Activated CD4-positive, CD25-positive, alpha-beta regulatory T cell (primary cell): ENCODE measurements at places on chromosomes 13 and 19.

DNA sequence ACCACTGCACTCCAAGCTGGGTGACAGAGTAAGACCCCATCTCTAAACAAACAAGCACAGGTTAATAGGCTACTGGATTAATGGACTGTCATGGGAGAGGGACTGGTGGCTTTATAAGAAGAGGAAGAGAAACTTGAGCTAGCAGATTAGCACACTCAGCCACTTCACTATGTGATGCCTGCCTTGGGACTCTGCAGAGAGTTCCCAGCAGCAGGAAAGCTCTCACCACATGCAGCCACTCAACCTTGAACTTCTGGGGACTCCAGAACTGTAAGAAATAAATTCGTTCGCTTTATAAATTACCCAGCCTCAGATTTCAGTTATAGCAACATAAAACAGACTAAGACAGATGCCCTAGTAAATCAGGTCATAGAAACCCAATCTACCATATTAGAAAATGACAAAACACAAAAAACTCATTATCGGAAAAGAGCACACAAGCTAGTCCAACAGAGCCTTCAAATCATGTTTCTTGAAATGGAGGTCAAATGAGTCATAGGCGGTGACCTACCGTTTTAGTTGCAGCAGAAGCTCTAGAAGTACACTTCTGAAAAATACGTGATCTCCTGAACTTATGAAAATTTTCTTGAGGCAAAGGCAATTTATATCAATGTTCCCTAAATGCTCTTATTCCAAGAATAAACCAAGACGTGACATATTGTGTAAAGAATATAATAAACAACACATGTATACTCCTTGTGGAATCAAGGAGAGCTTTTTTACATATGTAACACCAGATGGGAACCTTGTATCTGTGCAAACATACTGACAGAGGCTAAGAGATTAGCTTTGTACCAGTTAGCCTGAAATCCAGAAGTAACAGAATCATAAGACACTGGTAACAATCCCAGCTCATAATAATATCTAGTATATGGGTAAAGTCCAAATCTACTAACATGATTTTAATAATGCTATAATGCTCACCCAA lies 340.9 kb upstream of the SGCG start:
- no peak for DNase-seq

DNA sequence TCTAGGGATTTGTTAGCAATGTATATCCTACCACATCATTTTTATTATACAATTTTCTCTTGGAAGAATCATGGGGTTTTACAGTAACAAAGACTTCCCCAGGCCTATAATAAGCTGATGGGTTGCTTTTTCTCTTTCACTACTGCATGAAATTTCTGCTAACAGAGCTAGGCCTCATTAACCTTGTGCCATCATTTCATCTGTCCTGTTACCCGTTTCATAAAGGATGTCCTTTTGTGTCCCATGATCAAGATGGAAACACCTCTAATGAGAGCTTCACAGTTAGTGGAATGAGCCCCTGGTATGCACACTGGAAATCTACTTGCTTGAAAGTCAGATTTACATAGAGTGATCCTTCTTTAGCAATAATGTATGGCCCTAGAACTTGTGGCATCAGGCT lies 138.7 kb downstream of the RXFP2 start:
- DNase-seq: no peak

GRCh38 chr13:112645327-112645914 lies 44.4 kb upstream of the ATP11A start:
- no peak for DNase-seq

DNA sequence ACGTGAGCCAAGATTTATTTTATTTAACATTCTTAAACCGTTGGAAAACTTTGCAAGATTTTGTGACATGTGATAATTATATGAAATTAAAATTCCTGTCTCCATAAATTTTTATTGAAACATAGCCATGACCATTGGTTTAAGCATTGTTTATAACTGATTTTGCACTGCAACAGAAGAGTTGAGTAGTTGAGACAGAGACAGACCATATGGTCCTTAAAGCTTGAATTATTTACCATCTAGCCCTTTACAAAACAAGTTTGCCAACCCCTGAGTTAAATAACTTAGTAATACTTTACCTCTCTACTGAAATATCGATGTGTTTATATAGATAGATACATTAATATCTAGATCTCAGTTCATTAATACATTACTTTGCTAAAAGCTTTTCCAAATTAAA lies 814.1 kb upstream of the GPC6 start:
- DNase-seq: no peak

DNA sequence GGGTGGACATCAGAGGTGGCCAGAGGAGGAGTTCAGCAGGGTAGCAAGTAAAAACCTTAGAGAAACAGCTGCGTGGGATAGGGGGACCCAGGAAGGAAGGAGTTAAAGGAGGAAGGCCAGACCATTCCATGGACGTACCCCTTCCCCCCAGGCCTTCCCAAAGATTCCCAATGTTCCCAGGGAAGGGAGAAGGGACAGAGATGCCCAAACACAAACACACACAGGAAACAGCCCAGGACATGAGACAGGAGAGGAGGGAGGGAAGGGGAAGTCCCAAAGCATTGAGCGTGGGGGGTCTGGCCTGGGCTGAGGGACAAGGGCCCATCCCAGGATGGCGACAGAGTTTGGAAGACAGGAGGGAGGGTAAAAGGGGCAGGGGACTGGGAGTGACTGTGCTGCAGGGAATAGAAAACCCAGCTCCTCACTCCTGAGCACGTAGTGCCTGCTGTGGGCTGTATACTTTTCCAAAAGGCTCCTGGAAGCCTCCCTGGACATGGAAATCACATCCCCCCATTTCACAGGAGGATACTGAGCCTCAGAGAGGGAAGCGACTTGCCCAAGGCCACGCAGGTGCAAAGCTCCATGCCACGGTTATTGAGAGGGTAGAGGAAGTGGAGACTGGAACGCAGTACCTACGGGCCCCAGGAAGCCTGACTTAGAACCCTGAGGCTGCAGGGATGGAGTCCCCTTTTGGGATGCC lies 1.1 kb downstream of the SYDE1 start:
- DNase-seq: no peak

DNA sequence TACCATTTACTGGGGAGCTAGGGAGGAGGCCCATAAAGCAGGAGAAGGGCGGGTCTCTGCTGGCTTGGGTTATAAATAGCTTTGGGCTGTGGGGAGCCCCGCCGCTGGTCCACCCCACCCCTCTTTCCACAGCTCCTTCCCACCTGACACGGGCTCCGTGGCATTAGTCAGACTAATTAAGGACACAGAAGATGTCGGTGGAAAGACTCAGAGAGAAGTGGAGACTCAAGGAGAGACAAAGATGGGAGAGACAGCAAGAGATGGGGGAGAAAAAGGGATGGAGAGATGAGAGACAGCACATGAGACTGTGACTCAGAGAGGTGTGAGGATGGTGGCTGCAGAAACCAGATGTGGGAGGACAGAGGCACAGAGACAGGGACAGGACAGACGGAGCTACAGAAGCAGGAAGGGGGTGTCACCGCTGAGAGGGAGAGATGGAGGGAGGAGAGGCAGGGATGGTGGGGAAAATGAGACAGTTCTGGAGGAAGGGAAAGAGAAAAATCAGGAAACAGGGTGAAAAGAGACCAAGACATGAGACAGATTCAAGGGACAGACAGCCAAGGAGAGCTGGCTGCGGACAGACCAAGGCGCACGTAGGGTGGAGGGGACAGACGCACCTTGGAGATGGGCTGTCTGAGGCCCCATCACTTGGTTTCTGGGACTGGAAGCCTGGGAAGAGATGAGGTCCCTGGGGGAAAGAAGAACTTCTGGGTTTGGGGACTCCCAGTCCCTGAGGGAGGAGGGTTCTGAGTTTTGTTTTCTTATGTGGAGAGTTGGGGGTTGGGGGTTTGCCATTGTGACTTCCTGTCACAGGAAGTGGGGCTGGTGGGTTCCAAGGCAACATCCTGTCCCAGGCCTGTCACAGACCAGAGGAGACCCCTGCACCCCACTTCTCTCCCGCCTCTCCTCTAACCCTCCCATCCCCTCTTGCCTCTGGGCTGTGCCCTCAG lies 4.1 kb downstream of the ARHGEF1 start:
- DNase-seq: no peak

GRCh38 chr13:51324714-51325420 lies 14.6 kb upstream of the SERPINE3 start:
- no peak for DNase-seq

DNA sequence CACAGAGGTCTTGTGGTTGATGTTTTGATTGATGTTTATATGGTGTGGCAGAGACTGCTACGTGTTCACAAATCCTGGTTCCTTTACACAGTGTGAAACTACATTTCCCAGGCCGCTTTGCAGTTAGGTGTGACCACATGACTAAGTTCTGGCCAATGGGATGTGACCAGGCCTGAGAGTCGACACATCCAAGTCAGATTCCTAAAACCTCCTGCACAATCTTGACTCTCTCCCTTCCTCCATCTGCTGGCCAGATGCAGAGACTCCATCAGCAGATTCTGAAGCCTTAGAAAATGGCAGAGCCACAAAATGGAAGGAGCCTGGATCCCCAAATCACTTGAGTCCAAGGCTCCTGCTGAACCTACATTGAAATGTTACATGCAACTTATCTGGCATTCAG lies 12.6 kb downstream of the CD37 start:
- DNase-seq: no peak

DNA sequence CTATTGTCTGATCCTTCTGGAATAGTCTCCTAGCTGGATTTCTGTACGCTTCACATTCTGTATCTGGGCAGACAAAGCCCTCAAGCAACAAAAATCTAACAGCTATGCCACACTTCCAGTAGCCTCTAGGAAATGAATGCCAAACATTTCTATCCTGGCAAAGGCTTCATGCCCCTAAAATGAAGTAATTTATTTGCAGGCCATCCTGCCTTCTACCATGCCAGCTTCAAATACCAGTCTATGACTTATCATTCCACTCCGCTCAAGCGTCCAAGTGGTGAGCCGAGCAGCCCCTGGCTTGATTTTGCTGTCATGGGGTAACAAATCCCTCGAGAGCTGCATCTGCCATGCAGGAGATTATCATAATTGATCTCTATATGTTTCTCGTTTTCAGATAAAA lies 86.9 kb downstream of the LHFPL6 start:
- no peak for DNase-seq

GRCh38 chr19:51546650-51547396 lies 15.4 kb upstream of the SIGLEC6 start:
- no peak for DNase-seq

DNA sequence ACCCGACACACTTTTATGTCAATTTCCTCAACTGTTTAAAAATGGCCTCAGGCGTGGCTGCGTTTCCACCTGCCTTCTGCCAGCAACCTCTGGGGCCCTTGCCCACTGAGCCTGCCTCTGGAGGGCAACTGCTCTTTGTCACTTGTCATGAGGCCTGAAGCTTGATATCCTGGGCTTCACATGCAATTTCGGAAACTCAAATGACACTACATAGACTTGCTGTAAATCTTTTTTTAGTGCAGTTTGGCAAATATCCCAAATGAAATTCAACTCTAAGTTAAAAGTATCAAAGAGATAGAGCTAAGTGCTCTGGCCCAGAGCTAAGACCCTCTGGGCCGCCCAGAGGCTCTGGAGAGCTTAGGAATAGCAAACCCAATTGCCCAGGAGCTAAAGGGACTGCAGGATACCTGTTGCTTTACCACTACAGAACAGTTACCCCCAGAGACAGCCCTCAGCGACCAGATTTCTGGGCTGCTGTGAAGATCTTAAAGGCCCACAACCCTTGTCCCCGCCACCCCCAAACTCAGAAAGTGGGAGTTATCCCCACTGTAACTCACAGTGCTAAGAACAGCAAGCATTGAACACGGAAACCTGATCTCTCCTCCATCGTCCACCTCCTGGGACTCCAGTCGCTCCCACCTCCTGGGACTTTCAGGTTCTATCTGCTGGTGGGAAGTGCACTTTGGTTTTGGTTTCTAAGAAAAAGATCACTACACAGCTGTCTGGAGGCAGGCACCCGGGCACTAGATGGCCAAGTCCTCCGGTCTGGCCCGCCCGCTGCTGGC lies 19.4 kb downstream of the GJA3 start:
- no peak for DNase-seq

DNA sequence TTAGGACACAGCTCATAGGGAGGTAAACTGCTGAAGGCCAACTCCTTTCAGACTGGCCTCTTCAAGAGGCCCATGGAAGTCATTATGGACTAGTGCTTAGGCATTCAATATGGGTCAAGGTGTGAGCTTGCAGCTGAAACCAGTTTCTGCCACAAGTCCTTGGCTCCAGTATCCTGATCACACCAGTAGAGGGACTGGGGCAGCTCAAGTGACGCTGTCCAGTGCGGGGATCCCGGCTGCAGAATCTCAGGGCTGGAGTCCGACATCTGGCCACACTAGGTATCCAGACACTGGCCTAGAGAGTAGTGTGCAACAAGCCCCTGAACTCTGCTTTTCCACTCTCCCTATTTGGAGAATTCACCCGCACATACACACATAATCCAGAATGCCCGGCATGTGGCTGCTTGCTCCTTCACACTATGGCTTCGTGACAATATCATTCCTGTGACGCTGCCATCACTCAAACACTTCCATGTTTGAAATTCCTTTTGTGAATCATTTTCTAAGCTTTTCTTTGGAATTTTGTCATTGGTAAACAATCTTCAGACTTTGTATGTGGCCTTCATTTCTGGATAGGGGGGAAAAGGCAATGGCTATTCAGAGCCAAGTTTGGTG lies 425.1 kb downstream of the EFNB2 start:
- no peak for DNase-seq

DNA sequence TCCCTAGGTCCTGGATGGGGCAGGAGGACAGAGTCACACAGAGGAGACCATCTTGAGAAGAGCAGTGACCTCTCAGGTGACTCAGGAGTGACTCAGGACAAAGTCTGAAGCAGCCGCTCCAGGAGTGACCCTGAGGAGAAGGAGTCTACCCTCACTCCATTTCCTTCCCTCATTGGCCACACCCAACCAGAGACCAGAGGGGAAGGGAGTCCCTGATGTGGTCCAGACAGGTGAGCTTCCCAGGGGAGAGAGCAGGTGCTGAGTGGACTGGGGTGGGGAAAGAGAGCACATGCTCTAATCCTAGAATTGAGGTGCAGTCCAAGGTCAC lies 75.5 kb upstream of the MEDAG start:
- no peak for DNase-seq

- DNase-seq: no peak
These were observed 4.3 kb upstream of the SLC39A3 start for GRCh38 chr19:2744113-2744512.

DNA sequence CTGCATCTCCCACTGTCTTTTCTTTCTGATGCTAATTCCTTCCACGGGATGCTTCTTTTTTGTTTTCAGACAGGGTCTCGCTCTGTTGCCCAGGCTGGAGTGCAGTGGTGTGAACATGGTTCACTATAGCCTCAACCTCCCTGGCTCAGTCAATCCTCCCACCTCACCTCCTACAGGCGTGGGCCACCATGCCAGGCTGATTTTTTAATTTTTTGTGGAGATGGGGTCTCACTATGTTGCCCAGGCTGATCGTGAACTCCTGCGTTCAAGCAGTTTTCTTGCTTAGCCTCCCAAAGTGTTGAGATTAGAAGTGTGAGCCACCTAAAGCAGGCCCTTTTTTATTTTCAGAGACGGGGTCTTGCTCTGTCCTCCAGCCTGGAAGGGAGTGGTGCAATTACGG lies 4.8 kb downstream of the GYS1 start:
- DNase-seq: no peak

- DNase-seq: no peak
These were observed 107.5 kb downstream of the PCCA start for GRCh38 chr13:100196375-100196774.
